ENCODE measurements at places on chromosomes 16 and 17. TPM values are rescaled to one million over a fixed set of nuclear protein-coding genes. Genes with fewer than 3 reads are reported as not detected.

Gene SLC22A31
- total RNA-seq, result 2.1 TPM

Gene ARHGAP44
- total RNA-seq, result 3.6 TPM

Gene E2F4
- 99.3 TPM for total RNA-seq

Gene OR3A3
- total RNA-seq, result not detected

Gene SPATA32
- total RNA-seq, result 0.21 TPM

Gene FBXW10B
- 3.5 TPM for total RNA-seq

Gene KCNG4
- not detected for total RNA-seq

Gene CEP112
- total RNA-seq, result 6.4 TPM

Gene TMEM238L
- not detected for total RNA-seq

Gene LITAFD
- not detected for total RNA-seq

Gene YPEL2
- total RNA-seq, result 3.0 TPM

Gene FAM171A2
- 4.8 TPM for total RNA-seq

Gene CACNG3
- not detected for total RNA-seq

Gene ADAP2
- 3.7 TPM for total RNA-seq

Gene TP53TG3F
- 0.31 TPM for total RNA-seq

Gene ARHGAP23
- total RNA-seq, result 50.0 TPM

Gene FAM234A
- total RNA-seq, result 48.7 TPM

Gene CXCL16
- total RNA-seq, result 20.2 TPM

Gene LHX1
- total RNA-seq, result 3.2 TPM

Gene GJD3
- total RNA-seq, result 1.3 TPM

Gene TMEM106A
- 1.0 TPM for total RNA-seq

Gene SLC35G6
- total RNA-seq, result not detected

Gene RASL10B
- 0.10 TPM for total RNA-seq

Gene PIGW
- total RNA-seq, result 27.0 TPM

Gene CPNE7
- total RNA-seq, result 59.4 TPM

Gene PSMD7
- 134 TPM for total RNA-seq

Gene NME2
- 1,649 TPM for total RNA-seq

Gene AOC2
- 2.2 TPM for total RNA-seq

Gene TMUB2
- 37.3 TPM for total RNA-seq

Gene USP43
- 5.1 TPM for total RNA-seq

Gene AGRP
- total RNA-seq, result not detected

Gene TSR3
- 91.7 TPM for total RNA-seq

Gene TSPAN10
- 4.4 TPM for total RNA-seq

Gene ENDOV
- 48.1 TPM for total RNA-seq

Gene PRKCA
- 36.6 TPM for total RNA-seq

Gene ALOX15B
- not detected for total RNA-seq

Gene COPZ2
- 12.8 TPM for total RNA-seq
